ENCODE measurements at places on chromosomes 1 and 21.

DNA sequence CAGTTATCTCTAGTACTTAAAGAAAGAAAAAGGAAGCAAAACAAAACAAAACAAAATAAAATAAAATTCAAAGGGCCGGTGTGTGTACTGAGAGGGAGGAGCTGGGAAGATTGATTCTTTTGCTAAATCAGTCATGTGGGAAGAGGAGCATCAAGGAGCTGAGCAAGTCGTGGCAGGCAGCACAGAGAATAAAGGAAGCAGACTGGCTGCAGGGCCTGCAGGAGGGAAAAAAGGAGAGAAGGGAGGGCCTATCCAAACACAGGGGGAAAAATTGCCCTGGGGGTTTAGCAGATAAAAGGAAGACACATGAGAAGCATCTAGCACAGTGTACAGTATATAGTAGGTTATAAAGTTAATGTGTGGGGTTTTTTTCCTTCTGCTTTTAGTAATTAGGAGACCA lies 27.6 kb downstream of the AGO4 start:
- ATAC-seq: no peak

- no peak for ATAC-seq
Measured at GRCh38 chr1:206430031-206430983, 40.0 kb upstream of the IKBKE start.

DNA sequence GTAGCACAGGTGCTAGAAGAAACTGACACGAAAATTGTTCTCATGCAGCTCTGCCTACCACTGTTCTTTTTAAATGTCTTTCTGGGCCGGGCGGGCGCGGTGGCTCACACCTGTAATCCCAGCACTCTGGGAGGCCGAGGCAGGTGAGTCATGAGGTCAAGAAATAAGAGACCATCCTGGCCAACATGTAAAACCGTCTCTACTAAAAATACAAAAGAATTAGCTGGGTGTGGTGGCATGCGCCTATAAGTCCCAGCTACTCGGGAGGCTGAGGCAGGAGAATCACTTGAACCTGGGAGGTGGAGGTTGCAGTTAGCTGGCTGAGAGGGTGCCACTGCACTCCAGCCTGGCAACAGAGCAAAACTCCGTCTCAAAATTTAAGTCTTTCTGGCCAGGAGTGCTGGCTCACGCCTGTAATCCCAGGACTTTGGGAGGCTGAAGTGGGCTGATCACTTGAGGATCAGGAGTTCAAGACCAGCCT lies 947 bp upstream of the RIT1 start:
- no peak for ATAC-seq

- peak; percentile 81 for ATAC-seq
Measured at GRCh38 chr21:17387030-17387617, 125.7 kb upstream of the CXADR start.

GRCh38 chr1:5863238-5863637 lies 129.0 kb downstream of the NPHP4 start:
- ATAC-seq: no peak

DNA sequence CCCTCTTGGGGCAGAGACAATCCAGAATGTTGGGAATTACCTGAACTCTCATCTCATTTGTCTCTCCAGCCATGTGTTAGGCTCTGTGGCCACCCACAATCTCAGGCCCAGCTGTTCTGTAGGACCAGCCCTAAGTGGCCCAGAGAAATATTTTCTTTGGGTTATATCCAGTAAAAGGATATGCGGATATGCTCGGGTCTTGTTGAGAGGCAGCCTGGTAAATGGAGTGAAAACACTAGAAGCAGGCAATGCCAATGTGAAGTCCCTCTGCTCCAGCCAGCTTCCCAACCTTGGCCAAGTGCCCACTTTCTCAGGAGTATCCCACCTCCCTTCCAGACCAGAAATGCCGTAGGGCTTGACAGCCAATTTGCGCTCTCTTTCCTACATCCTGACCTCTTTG lies 192.2 kb downstream of the ST6GALNAC3 start:
- ATAC-seq: no peak

DNA sequence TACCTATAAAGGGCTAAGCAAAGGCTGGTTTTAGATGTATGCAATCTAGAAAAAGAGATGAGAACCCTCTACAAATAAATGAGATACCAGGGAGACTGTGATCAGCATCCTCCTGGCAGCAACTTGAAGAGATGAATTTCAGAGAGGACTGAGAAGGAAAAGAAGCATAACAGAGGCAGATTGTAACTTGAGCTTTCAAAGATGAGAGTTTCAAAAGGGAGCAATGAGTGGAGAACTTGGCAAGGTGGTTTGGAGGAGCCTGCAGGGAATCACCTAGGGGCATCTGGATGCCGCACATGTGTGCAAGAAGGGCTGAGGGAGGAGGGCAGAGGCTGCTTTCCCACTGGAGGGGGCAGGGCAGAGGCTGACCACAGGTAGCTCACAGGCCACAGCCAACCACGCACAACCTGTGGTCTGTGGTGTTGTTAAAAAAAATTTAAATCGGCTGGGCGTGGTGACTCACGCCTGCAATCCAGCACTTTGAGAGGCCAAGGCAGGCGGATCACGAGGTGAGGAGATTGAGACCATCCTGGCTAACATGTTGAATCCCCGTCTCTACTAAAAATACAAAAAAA lies 50.2 kb downstream of the PCNX2 start:
- ATAC-seq: no peak

GRCh38 chr1:184854496-184855140 lies 100.0 kb upstream of the EDEM3 start:
- ATAC-seq: peak; percentile 85

DNA sequence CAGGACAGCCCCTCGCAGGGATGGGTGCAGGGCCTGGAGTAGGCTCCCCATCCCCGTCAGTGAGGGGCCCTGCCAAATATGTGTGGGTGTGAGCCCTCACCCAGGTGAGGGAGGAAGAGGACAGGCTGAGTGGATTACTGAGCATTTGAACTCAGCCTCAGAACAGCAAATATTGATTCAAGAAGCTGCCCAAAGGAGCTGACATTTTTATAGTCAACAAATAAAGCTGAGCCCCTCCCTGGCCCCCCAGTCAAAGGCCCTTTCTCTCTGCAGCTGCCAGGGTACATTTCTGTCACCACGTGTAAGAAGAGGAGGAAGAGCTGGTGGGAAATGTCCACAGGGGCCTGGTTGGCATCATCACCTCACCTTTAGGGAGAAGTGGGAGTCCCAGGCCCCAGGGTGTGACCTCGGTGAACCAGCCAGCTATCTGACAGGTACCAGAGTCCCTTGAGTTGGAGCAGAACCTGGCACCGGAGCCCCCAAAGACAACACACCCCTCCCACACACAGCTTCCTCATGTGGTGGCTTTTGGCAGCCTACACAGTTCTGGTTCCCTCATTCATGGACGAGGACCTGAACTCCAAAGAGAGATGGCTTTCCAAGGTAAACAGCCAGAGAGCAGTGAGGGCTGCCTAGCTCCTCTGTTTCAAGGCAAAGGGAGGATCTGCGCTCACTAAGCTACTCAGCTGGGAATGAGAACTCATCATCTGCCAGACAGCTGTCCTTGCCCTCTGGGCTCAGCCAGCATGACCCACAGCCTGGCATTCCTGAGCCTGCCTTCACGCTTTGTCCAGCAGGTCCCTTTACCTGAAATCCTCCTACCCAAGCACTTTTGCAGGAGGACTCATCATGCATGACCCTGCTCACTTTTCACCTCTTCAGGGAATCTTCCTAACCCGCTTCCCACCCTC lies 43.0 kb upstream of the TENT5C start:
- ATAC-seq: no peak

- ATAC-seq: no peak
Measured at GRCh38 chr1:177902266-177902665, 67.6 kb downstream of the SEC16B start.

- ATAC-seq: no peak
Measured at GRCh38 chr21:15616864-15617574, 112.8 kb upstream of the USP25 start.

DNA sequence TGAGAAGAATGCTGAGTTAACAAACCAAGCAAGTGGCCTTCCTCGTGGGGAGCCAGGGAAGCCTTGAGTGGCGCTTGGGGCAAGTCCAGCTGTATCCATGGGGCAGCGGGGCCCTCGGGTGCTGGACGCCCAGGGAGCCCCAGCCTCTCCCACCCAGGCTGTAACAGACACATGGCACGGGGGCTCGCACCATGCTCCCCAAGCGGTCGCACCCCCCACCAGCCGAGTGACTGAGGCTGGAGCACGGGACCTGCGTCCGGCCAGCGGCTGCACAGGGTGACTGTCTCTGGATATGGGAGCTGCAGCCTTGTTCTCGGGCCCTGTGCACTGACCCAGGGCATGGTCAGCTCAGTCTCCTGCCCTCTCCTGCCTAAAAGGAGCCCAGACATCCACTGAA lies 53.9 kb upstream of the ACTRT2 start:
- no peak for ATAC-seq

DNA sequence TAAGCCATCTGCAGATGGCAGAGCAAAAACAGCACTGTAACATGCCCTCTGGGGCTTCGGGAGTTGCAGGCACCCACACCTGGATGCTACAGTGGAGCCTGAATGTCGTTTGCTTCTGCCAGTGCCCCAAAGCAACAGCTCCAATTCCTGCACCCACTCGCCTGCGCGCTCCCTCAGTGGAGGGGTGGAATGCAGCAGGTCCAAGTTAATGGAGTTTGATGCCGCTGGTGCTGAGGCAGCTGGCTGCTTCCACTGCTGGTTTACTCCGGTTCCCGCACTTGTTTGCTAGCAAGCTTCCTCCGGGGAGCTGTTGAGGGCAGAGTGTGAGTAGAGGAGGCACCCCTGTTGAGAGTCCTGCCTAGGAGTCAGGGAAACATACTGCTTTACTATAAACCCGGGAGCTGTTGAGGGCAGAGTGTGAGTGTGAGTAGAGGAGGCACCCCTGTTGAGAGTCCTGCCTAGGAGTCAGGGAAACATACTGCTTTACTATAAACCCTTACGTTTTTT lies 584.0 kb upstream of the TMPRSS15 start:
- no peak for ATAC-seq

GRCh38 chr1:26097696-26098095 lies 13.9 kb upstream of the PDIK1L start:
- peak; percentile 82 for ATAC-seq

DNA sequence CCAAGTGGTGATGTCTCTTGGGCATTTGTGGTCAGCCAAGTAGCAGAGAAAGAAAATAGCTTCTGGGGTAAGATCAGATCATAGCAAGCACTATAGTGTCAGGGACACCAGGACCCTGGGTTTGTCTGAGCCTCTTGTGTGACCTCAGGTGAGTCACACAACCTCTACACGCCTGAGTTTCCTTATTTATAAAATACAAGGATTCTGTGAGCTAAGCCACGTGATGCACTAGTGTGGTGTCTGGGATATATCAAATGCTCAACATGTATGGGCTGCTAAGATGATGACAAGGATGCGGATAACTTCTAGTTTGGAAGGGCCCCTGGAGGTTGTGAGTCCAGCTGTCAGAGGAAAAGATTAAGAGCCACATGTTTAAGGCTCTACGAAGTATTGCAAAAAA lies 24.5 kb upstream of the ZNF436 start:
- ATAC-seq: peak; percentile 86

GRCh38 chr1:162565460-162565859 lies 3.9 kb downstream of the UAP1 start:
- no peak for ATAC-seq

- no peak for ATAC-seq
Measured at GRCh38 chr1:224393294-224393693, 36.6 kb downstream of the CNIH4 start.

DNA sequence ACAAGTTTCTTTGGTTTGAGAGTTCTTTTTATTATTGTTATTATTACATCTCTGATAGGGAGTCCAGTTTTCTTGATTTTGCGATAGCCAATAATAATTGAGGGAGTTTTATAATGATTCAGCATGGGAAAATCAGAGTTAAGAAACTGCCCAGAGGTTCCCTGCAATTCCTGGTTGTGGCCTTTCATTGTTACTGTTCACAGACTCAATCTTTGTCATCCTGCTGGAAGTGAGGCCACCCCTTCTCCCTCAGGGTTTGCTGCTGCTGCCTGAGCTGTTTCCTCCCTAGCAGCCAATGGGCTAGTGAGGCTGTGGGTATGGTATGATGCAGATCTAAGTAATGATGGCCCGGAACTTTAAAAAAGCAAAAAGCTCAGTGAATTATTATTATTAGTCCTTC lies 50.2 kb upstream of the TACSTD2 start:
- no peak for ATAC-seq

DNA sequence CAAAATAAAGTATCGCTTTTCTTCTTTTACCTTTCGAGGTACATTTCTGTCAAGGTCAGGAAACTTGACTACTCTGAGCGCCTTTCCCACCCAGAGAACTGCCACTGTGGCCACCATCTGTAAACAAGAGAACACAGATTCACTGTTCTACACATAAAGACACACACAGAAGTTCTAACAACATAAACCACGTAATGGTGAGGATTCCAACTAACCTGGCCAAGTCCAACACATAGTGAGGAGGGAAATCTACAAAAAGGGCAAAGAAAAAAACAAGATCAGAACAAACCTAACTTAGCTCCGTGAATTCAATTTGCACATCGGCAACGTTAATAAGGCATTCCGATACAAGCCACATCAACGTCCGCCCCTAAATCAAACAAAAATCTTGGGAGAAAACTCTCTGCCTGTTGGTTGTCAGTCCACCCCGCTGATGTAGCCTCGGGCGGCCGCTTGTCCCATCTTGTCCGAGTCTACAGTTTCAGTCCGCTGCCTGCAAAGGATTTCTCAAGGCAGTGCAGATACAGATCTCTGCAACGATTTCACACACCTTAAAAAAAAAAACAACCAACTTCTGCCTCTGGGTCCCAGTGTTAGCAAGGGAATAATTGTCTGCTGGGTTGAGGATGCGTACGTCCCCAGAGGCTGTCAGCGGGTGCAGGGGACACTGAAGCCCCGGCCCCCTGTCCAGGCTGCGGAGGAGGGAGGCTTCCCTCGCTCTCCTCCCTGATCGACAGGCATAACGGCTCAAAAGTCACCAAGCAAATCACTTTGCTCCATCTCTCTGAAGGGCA lies 1.0 kb downstream of the SLC35D1 start:
- ATAC-seq: peak; percentile 51

- no peak for ATAC-seq
Measured at GRCh38 chr1:180916012-180916770, 3.5 kb downstream of the KIAA1614 start.

DNA sequence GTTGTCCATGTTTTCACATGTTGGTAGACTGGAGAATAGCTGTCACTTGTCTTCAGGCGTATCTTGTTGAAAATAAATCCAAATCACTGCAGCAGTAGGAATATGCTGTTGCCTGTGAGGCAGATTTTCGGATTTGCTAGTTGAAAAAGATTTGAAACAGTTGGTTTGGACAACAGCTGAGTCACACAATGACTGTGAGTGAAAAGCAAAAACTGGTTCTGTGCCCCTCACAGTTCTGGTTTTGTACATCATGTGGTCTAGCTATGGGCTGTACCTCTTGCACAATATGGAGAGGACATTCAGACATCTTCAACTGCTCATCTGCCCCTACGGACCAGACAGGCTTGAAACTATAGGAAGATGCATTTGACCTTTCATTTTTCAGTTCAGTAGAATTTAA lies 1.8 kb downstream of the ARF1 start:
- no peak for ATAC-seq

All from SK-N-SH treated with all-trans-retinoic acid at 6 μM for 48 hours (cell line).